Skin of body (tissue), 3 donors: ENCODE measurements at places on chromosomes 11 and 22.

- no peak for DNase-seq
These were observed 79.9 kb upstream of the DRD2 start for GRCh38 chr11:113555071-113555619.

- no peak for DNase-seq
These were observed 121.5 kb downstream of the CHST1 start for GRCh38 chr11:45543808-45544422.

GRCh38 chr11:46275964-46276641, 1.4 kb upstream of the CREB3L1 start:
- DNase-seq, result no peak

GRCh38 chr11:43944761-43945311, 2.4 kb downstream of the C11orf96 start:
- DNase-seq, result no peak
